ENCODE measurements at places on chromosomes 16 and 17.

GRCh38 chr16:53779186-53779585, 75.2 kb downstream of the FTO start:
- no peak for DNase-seq

DNA sequence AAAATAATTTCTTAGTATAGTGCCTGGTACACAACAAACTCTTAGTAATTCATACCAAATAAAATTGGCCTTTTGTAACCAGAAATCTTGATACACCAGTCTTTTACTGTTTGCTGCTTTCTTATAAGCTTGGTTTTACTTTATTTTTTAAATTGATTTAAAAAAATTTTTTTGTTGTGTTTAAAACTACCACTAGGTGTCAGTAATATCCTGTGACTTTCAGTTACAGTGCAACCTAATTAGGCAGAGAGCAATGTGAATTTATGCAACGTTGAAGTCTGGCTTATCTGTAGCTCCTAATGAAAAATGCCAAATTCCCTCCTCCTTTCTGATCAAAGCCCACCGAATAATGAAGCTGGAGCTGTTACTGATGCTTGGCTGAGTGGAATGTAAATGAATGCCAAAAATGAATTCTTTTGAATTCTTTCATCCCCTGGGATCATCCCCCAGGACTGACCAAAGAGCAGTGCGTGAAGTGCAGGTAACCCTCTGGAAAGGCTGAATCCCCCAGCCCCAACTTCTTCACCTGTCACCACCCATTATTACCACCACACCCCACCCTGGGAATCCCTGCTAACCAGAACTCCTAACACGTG, 3.8 kb downstream of the ERCC4 start:
- peak; percentile 54 for DNase-seq

DNA sequence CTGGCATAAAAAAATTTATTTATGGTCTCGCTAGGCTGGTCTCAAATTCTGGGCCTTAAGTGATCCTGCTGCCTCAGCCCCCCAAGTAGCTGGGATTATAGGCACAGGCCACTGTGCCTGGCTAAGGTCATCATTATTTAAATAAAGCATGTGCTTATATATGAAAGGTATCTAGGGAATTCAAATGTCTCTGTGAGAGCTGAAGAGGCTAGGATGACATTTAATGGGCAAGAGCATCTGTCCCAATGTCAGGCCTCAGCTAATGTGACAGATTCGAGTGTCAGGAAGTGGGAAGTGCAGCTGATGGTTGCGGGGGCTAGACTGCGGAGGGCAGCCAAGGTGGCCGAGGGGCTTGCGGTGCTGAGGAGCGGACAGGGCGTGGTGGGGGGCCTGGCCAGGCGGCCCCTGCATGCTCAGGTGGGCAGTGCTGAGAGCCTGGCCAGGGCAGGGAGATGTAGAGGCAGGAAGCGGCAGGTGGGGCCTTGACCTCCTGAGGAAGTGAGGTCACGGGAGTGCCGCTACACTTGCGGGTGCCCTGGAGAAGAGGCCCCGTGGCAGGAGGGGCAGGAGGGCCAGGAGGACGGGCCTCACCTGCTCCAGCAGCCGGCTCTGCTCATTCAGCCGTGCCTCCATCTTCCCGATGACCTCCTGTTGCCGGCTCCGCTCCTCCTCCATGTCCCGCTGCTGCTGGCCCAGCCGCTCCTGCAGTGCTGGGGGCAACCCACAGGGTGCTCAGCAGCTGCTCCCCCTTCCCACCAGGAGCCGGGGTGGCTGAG, 12.6 kb upstream of the MRPL38 start:
- no peak for DNase-seq

DNA sequence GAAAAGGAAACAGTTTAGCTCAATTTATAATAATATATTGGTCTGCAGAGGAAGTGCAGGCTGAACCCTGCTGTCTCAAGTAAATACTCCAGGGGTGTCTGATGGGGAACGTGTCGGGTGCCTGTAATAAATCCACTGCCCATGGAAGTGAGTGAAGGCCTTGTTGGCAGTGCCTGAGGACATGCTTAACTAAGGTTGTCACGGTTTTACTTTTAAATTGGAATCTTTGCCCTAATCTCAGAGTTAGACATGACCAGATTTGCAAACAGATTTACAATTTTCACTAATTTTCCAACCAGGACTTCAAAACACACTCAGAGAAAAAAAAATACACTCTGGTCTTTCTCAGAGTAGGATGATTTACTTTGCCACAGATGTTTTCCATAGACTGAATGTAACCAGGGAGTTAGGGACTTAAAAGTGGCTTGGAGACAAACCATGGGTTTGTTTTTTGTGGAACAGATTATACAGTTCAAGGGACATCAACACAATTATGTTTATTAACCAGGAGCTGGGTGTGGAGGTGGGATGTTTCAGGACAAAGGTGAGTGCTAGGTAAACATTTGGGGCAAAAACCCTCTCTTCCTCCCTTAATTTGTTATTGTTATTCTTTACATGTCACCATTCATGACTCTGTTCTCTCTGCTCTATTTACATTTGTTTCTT, 144.5 kb downstream of the FTO start:
- no peak for DNase-seq

DNA sequence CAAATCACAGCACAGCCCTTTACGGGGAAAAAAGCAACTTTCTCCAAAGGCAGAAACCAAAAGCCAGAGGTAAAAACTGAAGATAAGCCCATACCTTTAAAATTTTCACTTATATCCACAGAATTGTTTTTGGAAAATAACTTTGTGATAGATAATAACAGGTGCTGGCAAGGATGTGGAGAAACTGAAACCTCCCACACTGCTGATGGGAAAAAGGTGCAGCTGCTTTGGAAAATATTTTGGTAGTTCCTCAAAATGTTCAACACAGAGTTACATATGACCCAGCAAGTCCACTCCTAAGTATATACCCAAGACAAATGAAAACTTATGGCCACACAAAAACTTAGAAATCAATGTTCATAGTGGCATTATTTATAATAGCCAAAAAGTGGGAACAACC, 12.2 kb downstream of the EFTUD2 start:
- DNase-seq = no peak

All from fibroblast of skin of abdomen (primary cell).